Inflammatory macrophage treated with lipopolysaccharide for 4 hours (primary cell): ENCODE measurements at places on chromosomes 6 and 20.

DNA sequence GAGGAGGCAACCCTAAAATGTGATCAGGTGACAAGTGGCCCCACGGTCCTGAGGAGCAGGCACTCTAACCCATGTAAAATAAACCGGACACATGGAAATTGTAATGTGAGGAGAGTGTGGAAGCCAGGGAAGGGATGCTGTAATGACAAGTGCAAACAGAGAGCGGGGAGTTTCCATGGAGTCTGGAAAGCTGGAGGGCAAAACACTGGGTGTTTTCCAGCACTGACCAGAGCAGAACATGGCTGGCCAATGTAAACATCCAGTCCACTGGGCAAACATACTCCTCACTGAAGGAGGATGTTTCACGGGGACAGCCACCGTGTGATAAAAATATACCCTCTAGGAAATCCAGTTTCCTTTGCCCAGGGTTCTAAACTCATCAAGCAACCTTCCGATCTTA, 219.0 kb upstream of the JARID2 start:
- no peak for DNase-seq

DNA sequence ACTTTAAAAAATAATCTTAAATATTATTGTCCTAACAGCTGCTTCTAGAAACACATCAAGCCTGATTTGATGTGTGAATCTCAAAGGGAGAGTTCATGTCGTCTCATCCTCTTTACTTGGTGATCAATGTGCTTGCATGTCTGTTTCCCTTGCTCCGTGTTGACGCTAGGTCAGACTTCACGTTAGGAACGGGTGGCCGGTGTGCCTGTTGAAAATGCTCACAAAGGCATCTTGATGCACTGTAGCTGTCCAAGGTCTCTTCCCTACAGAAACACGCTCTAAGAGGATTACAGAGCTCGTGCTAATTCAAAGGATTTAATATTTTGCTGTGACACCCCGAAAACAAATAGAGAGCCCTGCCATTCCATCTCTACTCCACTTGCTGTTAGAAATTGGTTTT, 84.6 kb downstream of the ID4 start:
- DNase-seq: no peak

DNA sequence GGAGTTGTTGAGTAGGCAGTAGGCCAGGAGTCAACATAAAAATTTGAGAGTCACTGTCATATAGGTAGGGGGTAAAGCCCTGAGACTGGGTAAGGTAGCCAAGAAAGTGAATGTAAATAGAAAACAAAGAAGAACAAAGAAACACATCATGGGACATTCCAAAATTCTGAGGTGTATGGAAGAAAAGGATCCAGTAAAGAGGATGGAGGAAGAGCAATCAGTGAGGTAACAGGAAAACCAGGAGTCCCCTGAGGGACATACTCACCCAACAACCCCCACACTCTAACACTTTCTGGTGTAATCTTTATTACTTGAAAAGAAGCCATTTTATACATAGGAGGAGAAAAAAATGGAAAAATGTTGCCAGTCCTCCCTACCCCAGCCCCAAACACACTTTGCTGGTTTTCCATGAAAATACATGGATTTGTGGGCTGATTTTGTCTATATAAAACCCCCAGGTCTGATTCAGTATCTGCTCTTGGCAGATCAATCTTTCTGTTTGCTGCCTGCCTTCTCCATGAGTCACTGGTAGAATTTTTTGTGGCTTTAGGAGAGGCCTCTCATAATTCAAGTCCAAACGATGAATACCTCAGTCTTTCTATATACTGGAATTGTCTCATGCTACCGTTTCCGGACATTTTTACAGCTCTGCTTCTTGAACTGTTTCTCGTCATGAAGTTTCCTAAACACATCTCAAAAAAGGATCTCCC, 271.4 kb upstream of the MAN1A1 start:
- no peak for DNase-seq

- DNase-seq: no peak
These were observed 771.9 kb upstream of the DEFB115 start for GRCh38 chr20:30485331-30486102.

DNA sequence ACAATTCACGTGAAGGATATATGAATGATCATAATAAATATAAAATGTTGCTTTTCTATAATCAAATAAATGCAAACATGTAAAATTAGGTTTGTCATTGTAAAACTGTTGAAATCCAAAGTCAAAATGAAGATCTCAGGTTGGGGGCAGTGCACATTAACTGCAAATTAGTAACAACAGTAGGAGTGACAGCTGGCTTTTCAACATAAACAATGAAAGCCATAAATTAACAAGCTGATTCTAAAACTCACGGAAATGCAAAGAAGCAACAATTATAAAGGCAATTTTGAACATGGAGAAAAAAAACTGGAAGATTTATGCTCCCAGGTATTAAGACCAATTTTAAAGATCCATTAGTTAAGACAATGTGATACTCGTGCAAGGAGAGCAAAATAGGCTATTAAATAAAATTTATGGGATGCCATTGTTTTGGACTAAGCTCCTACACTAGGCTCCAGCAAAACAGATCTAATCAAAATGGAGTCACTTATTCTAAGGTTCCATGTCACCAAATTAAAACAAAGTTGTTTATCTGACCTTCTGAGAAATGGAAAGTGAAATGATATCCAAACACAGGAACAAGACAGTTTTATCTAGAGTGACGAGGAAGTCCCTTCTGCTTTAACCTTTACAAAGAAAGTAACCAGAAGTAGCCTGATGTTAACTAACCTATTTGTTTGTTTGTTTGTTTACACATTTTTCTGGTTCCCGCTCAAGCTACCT, 770.8 kb downstream of the EPHA7 start:
- no peak for DNase-seq

GRCh38 chr6:56706981-56707726, 64.5 kb upstream of the DST start:
- no peak for DNase-seq

- peak; percentile 17 for DNase-seq
These were observed 435.7 kb upstream of the FKBP1C start for GRCh38 chr6:62775427-62776022.

- DNase-seq: peak; percentile 47
These were observed 3.7 kb upstream of the RNASET2 start for GRCh38 chr6:166959911-166960608.
